Subcutaneous adipose tissue (tissue), 4 donors: ENCODE measurements at places on chromosomes 6 and 20. TPM values are rescaled to one million over a fixed set of nuclear protein-coding genes. Genes with fewer than 3 reads are reported as not detected.

The CFAP61 gene
- total RNA-seq: 3.7 TPM

The TRIM40 gene
- not detected for total RNA-seq

The CALHM4 gene
- total RNA-seq: not detected

The DNAH8 gene
- total RNA-seq: not detected

The HAO1 gene
- not detected for total RNA-seq

The OPRL1 gene
- total RNA-seq: 0.65 TPM

The RFX6 gene
- not detected for total RNA-seq

The NKX2-4 gene
- not detected for total RNA-seq
